Osteocyte (in vitro differentiated cells): ENCODE measurements at places on chromosomes 16 and 17.

DNA sequence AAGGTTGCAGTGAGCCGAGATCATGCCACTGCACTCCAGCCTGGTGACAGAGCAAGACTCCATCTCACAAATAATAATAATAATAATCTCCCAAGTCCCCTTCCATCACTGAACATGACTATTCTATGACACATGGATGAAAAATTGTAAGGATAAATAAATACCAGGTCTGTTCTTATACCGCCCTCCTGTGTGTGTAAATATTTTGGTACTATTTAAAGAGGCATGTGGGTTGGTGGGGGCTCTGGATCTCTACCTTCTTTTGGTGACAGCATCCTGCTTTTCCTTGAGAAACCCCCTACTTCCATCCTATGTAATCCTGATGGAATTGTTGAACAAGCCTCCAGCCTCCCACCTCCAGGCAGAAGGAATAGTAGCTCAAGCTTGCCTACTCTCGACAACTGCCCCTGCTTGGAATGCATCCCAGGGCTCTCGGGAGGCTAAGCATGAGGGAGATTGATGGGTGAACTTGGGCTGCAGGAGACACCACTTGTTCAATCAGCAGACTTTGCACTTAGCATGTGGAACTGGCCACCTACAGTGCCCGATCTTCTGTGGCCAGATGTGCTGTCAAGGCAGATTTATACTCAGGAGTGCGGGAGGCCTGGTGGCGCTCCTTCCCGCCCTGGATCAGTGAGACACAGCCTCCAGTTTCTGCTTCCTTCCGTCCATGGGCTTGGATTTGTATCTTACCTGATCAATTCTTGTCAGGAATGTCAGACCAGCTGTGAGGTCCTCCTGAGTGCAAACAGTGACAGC is 287.4 kb downstream of the SLC39A11 start:
- DNase-seq, result no peak

GRCh38 chr16:81473558-81473957 is 28.9 kb downstream of the CMIP start:
- no peak for DNase-seq

GRCh38 chr17:81322271-81323082 is 27.4 kb upstream of the SLC38A10 start:
- no peak for DNase-seq

DNA sequence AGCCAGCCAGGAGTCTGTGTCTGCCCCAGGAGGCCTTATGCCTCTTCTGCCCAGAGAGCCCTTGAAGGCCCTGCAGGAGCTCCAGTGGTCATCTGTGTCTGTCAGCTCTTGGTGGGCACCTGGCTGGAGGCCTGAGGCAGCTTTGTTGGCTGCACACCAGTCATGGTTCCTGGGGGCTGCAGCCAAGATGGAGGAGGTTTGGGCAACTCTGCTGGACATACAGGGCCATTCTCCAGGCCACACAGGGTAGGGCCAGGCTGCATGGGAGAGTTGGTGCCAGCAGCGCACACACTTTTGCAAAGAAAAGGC is 29.4 kb downstream of the B9D1 start:
- DNase-seq, result no peak

GRCh38 chr17:13044572-13045065 is 26.8 kb upstream of the ELAC2 start:
- no peak for DNase-seq

DNA sequence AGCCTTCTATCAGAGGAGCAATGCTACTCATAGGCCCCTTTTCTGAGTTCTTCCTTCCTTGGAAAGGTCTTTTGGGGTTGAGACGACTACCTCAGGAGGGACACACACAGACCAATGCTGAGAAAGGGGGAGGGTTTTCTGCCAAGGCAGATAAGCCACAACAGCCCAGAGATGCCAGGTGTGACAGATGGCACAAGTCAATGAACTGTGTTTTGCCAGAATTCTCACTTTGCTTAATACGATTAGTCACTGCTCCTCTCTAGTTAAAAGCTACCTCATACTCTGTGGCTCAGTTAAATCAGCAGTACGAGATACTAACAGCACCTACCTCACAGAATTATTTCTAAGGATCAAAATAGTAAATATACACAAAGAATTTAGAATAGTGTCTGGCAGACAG is 8.0 kb downstream of the BRD7 start:
- DNase-seq, result no peak

DNA sequence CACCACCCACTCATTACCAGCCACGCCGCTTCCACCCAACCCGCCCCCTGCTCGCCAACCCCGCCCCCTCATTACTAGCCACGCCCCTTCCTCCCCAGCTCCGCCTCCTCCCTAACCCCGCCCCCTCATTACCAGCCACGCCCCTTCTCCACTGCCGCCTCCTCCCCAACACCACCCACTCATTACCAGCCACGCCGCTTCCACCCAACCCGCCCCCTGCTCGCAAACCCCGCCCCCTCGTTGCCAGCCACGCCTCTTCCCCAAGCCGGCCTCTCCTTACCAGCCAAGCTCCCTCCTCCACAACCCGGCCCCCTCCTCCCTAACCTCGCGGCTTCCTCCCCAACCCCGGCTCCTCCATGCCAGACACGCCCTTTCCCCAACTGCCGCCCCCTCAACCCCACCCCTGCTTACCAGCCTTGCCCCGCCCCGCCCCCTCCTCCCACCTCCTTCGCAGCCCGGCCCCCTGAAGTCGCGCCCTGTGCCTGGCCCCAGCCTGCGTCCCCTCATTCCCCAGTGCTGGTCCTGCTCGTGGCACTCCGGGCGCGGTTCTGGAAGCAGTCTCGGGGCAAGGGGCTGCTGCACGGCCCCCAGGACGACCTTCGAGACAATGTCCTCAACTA is 7.3 kb downstream of the SLC22A31 start:
- DNase-seq, result no peak

GRCh38 chr16:64391063-64391600 is 730.7 kb downstream of the CDH11 start:
- DNase-seq, result no peak

DNA sequence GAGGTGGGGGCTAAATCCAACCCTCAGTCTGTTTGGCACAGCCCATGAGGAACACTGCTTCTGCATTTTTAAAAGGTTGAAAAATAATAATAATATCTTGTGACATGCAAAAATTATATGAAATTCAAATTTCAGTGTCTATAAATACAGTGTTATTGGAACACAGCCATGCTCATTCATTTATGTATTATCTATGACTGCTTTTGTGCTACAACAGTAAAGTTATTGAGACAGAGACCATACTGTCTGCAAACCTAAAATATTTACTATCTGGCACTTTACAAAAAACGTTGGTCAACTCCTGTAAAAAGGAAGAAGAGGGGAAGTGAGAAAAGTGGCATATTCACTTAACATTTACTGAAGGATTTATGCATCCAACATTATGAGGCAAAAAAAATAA is 3.1 kb downstream of the ABCA5 start:
- DNase-seq, result no peak

- no peak for DNase-seq
Observed at GRCh38 chr17:73792994-73793393, 148.7 kb upstream of the SDK2 start.

DNA sequence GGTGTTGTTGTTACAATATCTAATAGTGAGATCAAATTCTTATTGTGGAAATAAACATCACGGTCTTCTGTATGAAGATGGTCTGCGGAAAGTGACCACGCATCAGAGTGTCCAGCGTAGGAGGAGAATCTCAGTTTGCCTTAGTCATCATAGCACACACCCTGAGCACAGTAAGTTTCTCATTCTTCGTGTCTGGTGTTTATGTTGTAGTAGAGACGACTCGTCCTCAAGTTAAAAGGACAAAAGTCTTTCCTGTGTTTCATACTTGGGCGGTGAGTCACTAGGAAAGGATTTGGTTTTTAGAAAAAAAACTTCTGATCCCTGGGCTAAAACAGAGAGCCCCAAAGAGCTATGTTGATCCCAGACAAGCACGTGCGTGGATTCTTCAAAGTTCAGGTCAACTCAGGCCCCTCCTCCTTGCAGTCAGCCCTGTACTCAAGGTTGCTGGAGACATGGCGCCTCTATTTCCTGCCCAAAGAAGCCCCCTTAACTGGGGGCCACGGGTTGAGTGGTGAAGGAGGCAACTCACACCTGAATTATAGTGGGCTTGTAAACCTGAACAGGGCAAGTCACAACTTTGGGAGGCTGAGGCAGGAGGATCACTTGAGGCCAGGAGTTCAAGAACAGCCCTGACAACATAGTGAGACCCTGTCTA is 170.4 kb downstream of the ZFHX3 start:
- DNase-seq, result no peak

- DNase-seq, result no peak
Observed at GRCh38 chr16:30912794-30913412, 10.5 kb upstream of the FBXL19 start.

DNA sequence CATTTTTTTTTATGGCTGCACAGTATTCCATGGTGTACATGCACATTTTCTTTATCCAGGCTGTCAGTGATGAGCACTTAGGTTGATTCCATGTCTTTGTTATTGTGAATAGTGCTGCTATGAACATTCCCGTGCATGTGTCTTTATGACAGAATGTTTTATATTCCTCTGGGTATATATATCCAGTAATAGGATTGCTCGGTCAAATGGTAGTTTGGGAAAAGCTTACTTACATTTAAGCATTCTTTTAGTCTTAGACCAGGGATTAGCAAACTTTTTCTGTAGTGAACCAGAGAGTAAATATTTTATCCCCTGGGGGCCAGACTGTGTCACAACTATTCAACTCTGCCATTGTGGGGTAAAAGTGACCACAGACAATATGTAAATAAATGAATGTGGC is 40.2 kb downstream of the MED13 start:
- DNase-seq, result no peak

- DNase-seq, result no peak
Observed at GRCh38 chr17:10368561-10368960, 4.2 kb downstream of the MYH13 start.

DNA sequence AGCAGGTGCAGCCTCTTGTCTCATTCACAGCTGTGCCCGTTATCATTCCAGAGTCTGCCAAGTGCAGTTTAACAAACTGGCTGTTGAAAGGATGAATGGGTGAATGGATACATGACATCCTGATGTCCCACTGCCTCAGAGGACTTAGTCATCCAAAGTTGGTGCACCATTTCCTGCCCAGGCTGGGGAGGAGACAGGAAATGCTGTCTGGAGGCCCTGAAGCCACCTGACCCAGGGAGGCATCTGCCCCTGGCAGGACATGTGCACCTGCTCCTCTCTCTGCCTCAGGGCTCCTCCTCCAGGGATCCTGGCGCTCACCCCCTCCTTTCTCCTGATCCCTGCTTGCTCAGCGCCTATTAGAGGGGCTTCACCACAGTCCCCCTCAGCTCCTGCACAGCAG is 1.8 kb upstream of the CD300C start:
- DNase-seq, result no peak

- no peak for DNase-seq
Observed at GRCh38 chr16:49023050-49023449, 258.6 kb downstream of the CBLN1 start.

- DNase-seq, result no peak
Observed at GRCh38 chr17:78682363-78682762, 99.7 kb downstream of the CYTH1 start.

- no peak for DNase-seq
Observed at GRCh38 chr17:77601054-77601979, 357.2 kb upstream of the TNRC6C start.

GRCh38 chr17:63445571-63445953 is 544 bp downstream of the CYB561 start:
- DNase-seq, result no peak

- DNase-seq, result no peak
Observed at GRCh38 chr17:5580367-5580766, 3.9 kb downstream of the NLRP1 start.

DNA sequence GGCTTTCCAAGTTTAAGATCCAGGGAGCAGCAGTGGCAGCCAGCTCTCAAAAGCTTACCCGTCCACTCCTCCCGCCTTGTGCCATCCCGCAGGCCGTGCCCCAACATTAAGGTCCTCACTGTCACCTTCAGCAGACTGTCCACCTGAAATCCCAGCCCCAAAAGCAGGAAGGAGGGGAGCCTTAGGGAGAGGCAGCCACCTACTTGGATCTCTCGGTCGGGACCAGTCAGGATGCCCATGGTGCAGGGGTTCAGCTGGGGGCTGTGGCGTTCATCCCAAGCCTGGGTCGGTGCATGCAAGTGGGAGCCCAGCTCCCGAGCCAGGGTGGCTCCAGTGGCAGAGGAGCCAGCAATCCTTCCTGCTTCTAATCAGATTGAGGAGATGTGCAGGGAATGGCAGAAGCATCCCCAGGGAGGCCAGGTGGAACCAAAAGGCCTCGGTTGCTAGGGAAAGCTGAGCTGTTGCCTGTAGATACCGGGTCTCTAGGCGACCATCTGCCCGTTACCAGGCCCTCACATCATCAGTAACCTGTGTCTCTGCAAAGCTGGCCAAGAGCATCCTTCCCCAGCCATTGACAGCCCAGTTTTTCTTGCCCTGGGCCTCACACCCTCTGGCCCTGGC is 24.6 kb downstream of the CNGB1 start:
- no peak for DNase-seq

GRCh38 chr16:17470908-17471718 is at the start of gene XYLT1:
Gene XYLT1 (minus strand): TSS chr16:17470960. CDS start chr16:17470796, 164 bp downstream.
- no peak for DNase-seq

GRCh38 chr17:66978514-66979061 is 14.1 kb downstream of the CACNG4 start:
- no peak for DNase-seq

DNA sequence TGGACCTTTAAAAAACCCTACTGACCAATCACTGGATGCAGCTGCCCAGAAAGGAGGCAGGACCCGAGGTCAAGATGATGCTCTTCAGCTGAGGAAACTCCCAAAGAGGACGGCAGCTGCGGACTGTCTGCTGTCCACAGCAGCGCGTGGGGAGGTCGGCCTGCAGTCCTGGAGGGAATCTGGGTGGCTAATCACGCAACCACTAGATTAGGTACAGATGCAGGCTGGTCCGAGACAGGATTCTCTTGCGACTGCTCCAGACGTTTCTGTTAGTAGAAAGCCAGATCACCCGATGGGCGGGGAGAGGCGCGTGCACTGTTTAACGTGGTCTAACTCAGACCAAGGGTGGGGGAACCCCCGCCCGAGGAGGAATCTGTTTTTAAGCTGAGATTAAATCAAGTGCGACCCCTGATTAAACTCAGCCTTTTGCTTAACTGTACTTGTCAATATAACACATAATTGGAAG is 8.8 kb downstream of the CTRB2 start:
- no peak for DNase-seq

DNA sequence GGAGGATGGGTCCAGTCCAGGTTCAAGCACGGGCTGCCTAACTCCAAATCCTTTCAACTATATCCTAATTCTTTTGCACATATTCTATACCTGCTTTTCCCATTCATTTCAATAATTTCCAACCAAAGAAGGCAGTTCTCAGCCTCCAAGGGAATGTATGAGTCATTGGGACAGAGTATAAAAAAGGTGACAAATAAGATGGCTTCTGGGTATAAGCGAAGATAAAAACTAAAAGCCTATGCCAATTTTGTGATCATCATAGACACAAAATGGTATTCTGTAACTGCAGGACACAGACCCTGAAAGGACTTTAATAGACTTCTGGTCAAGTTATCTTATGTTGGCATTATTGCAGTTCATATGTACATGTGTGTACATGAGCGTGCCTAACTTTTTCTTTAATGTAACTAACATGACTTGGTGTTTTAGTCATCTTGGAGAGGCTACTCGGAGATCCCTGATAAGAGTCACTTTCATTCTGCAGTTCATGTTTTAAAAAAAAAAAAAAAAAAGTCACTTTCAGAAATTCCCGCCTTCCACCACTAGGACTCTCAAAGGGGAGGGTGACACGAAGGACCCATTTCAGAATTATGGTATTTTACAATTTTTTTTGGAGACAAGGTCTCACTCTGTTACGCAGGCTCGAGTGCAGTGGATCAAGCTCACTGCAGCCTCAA is 17.3 kb downstream of the COG1 start:
- no peak for DNase-seq
